ENCODE measurements at places on chromosomes 16 and 17.

DNA sequence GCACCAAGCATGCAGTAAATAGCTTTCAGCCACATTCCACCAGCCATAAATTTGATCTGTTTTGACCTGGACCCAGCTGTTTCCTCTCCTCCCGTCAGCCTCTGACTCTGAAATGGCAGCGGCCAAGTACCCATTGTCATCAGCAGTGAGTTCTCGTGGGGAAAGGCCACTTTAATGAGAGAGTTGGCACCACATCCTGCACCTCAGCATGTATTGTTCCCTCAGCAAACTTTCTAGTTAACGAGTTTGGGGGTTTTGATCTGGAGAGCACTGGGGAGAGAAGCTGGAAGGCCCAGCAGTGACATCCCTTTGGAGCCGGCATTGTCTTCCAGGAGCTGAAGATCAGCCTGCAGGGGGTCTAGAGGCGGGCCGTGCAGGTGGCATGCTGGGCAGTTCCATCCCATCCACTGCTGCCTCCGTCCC is 84.9 kb downstream of the RPA1 start:
- no peak for DNase-seq

DNA sequence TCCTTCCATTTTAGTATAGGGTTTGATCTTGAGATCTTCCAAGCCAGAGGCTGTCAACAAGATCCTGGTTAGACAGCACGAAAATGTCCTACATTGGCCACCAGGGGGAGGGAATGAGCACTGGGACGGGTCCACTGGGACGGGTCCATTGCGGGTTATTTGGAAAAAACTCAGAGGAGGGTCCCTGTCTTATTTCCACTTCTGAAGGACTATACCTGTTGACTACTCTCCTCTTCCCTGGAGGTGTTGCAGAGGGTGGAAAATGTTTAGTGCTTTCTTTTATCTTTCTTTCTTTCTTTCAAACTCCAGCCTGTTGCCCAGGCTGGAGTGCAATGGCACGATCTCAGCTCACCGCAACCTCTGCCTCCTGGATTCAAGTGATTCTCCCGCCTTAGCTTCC is 2.5 kb downstream of the TTLL6 start:
- DNase-seq = no peak

GRCh38 chr17:2735896-2736295 is 13.6 kb downstream of the CCDC92B start:
- DNase-seq = no peak

GRCh38 chr16:30622455-30623032 is 12.4 kb upstream of the ZNF689 start:
- DNase-seq = no peak

- DNase-seq = no peak
Observed at GRCh38 chr16:3963886-3964685, 83.6 kb upstream of the CREBBP start.

DNA sequence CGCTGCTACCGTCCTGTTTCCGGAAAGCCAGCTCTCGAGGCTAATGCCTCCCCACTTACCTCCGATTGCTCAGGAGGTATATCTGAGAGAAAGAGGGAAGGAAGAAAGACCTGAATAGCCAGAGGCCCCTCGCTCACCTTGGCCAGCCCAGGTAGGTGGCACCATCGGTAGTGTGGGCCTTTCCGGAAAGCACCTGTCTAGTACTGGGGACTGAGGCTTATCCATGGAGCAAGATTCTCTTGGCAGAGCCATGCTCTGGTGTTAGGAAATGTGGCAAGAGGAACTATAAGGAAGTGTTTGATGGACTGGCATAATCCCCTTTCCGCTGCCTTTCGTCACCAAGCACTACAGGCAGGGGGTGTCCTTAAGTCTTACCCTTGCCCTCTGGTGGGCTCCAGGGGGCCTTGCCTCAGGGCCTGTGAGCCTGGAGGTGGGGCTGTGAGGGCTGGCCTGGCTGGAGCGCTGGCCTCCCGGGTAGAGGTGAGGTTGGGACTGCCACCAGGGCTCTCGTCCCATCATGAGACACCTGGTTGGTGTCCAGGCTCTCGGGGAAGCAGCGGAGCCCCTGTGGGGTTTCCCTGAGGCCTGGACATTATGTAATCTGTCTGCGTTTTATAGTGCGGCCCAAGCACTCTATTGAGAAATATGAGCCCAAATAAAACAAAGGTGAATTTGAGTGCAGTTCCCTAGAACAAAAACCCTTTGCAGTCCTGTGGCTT is 2.9 kb downstream of the CMIP start:
- DNase-seq = no peak

DNA sequence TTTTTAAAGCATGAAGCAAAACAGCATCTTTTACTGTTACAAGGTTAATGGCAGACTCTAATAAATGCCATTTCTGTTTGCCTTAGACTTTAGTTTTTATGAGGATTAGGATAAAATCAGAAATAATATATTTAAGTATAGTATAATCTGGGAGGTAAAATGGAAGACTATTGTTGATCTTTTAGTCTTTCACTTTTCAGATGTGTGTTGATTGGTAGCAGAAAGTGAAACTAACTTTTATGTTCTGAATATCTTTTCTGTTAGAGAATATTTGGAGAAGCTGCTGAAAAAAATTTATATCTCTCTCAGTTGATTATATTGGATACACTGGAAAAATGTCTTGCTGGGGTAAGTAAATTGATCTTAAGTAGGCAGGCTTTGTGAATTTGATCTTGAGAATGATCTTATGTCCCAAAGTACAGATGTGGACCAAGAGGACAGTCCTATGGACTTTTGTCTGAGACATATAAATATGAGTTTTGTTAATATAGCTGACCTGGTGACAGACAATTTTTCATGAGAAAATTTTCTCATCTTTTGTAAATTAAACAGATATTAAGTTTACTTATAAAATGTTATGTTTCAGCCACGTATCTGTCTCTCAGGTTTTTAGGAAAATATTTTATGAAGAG is 64.1 kb downstream of the NF1 start:
- no peak for DNase-seq

DNA sequence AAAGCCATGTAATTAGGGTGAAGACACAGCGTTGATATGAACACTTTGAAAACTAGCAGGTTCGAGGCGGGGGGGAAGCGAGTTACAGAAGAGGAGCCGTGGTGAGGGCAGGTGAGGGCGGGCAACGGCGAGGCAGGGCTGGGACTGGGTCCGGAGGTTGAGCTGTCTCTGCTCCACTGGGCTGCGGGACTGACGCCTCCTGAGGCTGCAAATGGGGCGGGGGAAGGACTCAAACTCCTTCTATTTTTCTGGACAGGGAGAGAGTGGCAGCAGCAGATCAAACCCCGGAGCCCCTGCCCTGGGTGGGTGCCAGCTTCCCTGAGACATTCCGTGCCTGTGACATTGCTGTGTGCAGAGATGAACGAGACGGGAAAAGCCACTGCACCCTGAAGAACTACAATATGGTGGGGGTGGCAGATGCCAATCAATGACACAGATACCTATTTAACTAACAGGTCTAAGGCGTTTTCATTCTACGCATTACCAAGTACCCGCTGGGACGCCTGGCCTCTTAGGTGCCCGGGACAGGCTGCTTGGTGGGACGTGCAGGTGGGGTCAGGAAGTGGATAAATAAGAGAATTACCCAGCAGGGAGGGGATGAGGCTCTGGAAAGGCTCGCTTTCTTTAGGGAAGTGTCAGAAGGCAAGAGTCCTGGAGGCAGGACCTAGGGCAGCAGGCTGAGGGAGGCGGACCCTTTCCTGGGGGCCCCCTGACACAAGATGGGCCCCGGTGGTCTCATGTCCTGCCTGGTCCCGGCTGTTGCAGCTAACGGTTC is 30.4 kb downstream of the RPH3AL start:
- no peak for DNase-seq

DNA sequence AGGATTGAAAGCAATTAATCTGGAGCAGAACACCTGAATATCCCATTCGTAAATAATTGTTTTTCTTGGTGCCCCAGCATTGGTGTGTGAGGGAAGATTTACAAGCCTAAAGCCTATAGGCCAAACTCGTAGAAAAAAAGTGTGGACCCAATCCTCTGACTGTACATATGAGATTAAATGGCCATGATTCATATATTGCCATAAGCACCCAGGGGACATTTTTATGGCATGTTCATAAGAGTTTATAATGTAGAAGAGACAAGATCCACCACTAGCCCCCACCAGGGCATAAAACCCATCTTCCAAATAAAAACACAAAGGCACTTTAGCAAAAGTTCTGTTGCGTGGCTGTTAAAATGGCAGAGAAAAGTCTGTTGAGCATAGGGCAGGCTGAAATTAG is 15.5 kb upstream of the SALL1 start:
- DNase-seq = no peak

DNA sequence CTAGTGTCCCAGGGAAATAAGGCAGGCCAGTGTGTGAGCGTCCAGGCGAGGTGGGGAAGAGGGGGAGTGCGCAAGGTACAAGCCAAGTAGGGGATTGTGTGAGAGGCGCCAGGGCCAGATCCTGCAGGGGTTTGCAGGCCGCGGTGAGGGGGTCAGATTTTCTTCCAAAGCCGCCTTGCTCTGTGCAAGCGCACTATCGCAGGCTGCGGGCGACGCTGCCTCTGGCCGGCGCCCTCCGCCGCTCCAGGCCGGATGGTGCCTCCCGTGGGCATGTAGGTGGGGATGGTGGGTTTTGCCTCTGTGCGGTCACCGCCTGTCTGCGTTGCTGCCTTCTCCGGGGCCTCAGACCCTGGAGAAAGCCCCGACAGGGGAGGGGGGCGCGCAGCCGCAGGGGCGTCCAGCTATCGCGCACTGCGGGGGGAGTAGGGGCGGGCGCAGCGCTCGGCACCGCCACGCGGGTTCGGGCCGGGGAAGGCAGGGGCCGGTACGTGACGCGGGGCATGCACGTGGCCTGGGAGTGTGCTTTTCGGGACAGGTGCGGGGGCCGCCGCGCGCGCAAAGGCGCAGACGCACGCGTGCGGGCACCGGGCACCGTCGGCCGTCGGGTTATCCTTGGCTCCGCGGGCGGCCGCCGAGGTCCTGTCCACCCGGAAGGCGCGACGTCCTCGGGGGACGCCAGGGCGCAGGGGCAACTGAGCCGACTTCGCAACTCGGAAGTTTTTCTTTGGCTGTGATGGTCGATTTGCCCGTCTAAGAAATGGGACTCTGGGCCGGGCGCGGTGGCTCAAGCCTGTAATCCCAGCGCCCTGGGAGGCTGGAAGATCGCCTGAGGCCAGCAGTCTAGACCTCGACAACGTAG is 1.1 kb upstream of the HAPSTR1 start:
- no peak for DNase-seq

DNA sequence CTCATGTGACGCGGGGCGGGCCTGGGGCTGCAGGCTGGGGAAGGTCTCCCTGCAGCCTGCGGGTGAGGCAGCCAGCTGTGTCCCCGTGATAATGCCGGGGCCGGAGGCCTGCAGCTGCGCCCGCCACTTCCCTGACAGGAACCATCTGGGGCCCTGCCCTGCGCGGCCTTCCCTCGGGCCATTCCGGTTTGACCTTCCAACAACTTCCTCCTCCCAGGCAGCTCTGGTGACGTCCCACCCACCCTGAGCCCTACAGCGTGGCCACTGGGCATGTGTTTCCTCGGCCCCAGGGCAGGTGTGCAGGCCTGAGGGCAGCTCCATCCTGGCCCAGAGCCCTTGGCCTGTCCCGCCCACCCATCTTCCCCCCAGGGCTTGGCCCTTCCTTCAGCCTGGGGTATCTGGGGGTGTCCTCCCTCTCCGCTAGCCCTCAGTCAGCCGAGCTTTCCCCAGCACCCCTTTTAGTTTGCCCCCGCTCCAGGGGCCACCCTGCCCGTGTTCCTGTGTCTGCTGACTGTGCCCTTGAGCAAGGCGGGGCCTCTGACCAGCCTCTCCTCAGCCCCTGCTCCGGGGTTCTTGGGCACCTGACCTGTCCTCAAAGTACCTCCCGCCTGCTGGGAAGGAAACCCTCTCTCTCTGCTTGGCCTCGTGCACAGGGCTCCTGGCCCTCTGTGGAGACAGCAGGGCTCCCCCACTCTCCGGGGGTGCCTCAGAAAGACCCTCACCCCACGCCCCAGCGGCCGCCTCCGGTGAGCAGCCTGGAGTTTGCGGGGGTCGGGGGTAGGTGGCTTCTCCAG is at the start of gene CBFA2T3:
Gene CBFA2T3, minus strand, starts transcription at position 190 of the 794 bp plus-strand sequence. CDS start 400 bp downstream, outside the sequence.
- no peak for DNase-seq

DNA sequence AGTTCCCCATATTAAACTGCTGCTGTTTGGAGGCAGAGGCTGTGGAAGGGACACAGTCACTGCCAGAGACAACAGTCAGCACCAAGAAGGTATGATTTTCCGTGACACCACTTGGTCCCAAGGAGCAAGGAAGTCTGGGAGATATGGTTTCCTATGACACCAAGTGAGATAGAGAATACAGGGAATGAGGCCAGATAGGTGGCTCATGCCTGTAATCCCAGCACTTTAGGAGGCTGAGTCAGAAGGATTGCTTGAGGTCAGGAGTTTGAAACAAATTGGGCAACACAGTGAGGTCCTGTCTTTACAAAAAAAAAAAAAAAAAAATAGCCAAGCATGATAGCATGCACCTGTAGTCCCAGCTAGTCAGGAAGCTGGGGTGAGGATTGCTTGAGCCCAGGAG is 90.8 kb downstream of the ABCC12 start:
- DNase-seq = no peak

DNA sequence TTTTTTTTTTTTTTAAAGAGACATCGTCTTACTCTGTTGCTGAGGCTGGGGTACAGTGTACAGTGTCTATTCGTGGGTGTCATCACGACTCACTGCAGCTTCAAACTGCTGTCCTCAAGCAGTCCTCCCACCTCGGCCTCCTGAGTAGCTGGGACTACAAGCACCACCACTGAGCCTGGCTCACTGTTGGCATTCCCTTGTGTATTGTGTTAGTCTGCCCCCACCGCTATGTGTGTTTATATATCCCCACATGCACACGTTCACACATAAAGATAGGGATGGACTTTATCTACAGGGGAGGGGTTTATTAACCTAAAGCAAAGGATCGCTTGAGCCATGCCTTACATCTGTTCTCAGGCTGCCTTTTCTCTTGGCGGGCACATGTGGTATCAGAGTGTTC is 63.8 kb downstream of the SEC14L1 start:
- no peak for DNase-seq

DNA sequence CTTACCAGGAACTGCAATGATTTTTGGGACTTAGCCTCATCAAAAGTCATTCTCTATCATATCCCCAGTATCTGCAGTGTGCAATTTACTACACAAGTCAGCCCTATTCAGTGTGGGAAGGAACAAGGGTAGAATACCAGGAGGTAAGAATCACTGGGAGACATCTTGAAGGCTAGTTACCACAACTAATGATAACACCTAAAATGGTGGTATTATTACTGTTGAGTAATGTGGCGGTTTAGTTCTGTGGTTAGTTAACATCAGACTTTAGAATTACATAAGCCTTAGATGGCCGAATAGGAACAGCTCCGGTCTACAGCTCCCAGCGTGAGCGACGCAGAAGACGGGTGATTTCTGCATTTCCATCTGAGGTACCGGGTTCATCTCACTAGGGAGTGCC is 567.9 kb upstream of the CDH11 start:
- DNase-seq = no peak

DNA sequence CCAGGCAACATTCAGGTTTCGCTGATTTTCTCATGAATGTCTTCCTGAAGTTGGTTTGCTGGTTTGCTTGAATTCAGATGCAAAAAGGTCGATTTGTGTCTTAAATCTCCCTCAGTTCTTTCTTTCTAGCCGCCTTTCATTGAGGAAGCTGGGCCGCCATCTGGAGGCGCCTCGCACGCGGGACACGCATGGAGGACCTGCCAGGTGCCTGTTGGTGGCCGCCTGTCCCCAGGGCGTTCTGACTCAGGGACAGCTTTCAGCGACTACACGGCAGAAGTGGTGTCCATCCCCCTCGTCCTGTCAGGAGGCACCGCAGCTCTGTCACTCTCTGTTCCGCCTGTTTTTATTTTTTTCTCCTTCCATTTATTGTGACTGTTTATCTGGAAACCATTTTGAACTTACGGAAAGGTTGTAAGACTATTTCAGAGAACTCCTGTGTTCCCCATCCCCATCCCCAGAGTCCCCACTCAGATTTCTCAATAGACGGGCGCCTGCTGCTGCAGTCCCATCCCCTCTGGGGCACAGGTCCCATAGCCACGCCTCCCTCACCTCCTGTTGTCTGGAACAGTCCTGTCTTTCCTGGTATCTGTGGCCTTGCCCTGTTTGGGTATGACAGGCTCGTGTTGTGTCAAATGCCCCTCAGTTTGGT is 33.2 kb downstream of the COX4I1 start:
- DNase-seq = no peak
